ENCODE measurements at places on chromosomes 6 and 20.

GRCh38 chr6:72675396-72675795 lies 53.5 kb downstream of the KCNQ5 start:
- DNase-seq = no peak

GRCh38 chr6:40722091-40722490 lies 134.9 kb upstream of the LRFN2 start:
- DNase-seq = no peak

DNA sequence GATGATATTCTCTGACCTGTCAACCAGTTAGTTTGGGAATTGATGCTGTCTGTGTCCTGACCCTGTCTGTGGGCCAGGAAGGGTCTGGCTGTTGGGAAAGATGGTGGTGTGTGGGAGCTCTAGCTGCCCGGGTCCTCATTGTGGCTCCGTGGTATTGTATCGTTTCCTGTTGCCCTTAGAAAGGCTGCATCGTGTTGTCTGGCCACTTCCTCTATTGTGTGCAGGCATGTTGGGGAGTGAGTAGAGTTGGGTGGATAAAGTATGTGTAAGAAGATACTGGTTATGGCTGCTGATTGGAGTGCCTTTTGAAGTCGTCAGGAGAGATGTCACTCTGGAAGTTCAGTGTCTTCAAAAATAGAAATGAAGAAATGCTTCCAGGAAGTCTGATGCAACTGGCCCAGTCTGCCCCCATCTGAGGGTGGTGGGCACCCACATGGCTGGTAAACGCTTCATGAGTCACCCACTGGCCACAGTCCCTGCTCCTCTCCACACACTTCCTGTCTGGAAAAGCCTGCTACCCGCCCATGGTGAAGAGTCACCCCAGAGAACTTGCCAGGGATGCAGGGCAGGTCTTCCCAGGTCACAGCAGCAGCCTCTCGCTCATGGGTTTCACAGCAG lies 27.9 kb downstream of the PPARD start:
- DNase-seq = peak; percentile 47

- DNase-seq = peak; percentile 89
Measured at GRCh38 chr6:41545703-41546474, at the start of gene FOXP4. Gene FOXP4 (plus strand): TSS chr6:41546381. CDS start chr6:41565761, 19,380 bp downstream.

DNA sequence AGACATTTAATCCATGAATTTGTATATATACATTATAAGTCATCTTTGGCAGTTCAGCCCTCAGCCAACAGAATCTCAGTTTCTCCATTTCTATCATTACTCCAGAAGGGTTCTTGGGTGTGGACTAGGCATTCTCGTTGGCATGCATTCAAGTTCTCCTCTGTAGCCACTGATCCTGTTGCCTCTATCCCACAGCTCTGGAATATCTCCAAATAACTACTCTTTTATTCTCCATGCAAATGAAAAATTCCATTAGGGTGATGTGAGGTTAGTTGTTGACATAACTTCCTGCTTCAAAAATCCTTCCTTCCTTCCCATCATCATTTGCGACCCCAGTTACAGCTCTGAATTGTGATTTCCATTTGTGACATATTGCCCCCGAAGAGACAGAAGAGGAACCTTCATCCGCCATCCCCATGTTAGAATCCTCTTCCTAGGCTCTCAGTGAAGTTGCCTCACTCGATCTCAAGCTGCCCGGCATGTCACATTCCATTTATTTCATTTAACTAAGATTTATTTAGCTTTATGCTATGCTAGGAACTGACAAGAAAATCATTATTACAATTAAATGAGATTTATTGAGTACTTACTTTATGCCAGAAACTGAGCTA lies 93.7 kb upstream of the EDN1 start:
- no peak for DNase-seq

GRCh38 chr6:313917-314316 lies 21.6 kb downstream of the DUSP22 start:
- DNase-seq = no peak

- DNase-seq = no peak
Measured at GRCh38 chr20:51487565-51488268, 54.8 kb downstream of the NFATC2 start.

DNA sequence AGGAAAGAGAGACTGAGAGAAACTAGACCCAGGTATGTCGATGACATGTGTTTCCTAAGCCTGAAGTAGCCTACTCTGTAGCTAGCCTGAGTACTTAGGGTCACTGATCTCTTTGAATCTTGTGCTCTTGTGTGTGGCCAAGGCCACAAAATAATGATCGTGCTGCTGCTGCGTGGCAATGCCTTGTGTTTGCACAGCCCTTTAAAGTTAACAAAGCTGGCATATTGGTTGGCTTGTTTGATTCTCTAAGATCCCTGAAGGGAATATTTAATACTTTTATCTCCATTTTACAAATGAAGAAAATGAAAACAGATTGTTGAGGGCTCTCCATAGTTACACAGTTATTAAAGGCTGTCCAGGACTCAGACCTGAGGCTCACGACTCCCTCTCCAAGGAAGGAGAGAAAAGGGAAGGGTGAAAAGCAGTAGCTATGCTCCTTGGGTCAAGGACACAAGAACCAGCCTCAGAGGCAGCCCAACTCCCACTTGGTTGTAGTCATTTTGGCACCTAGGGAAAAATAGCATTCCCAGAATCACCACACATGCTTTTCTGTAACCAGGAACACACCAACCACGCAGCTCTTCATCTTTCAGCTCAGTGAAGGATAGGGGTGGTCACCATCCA lies 130.7 kb downstream of the LRFN2 start:
- no peak for DNase-seq

- no peak for DNase-seq
Measured at GRCh38 chr6:168678077-168678476, 237.1 kb downstream of the SMOC2 start.

DNA sequence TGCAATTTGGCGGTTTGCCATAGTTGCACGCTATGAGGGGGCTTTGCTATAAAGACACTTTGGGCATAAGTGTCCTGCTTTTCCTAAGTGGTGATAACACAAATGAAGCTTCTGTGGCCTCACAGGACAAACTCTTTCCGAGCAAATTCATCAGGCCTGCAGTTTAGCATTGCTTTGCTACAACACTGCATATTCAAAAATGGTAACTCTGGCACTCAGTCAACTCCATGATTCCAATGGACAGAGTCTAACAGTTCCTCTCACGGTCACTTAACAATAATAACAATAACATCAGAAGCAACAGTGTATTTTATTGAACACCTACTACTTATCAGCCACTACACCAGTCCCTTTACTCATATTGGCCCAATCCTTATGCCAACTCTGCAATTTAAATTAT lies 222.5 kb downstream of the FRK start:
- no peak for DNase-seq

DNA sequence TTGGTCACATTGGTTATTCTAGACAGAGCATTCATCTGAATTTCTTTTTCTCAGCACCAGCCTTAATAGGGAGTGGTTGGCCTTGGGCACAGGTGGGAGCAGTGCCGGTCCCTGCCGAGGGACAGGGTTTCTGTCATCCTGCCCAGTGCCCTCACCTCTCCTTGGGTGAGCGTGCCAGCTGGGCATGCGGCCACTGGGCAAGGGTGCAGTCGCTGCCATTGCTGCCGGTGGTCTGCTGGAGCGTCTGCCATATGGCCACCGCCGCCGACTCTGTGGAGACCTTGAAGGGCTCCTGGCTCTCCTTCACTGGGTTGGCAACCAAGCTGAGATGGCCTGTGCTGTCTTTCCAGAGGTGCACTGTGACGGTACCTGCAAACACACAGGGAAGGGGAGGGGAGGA lies 16.4 kb upstream of the UQCC2 start:
- DNase-seq = no peak

DNA sequence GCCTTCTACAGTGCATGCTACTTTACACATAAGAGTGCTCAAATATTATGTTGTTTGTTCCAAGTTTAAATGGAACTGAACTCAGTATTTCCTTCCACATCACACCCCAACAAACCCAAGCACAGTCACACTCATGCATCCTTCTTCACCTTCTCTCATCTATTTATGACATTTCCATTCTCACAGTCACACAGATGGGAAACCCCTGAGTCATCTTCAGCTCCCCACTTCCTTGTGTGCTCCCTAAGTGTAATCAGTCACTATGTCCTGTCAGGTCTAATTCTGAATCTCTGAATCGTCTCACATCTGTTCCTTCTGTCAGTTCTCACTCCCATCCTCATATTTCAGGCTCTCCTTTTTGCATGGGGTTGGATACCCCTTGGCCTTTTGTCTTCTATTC lies 96.0 kb downstream of the RIMS1 start:
- DNase-seq = no peak

DNA sequence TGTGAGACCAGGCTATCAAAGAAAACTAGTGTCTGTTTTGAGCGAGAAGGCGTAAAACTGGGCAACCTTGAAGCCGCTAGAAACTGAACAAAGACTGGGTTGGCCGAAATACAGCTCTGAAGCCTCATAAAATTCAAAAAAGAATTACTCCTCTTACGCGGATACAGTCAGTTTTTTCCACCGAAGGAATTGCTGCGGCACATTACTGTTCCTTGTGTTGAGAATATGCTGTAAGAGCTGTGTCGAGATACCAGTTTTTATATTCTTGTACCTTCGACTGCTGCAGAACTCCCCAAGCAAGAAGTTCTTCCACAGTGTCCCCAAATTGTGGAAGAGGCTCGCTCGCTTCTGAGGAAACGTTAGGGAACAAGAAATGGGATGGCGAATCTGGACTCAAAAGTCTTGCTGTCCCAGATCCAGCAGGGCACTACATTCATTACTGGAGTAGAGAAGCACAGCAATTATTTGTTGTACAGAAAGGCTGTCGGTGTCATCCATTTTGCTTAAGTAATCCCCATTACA lies 523 bp upstream of the COX7A2 start:
- no peak for DNase-seq

- DNase-seq = no peak
Measured at GRCh38 chr6:138622967-138623366, 123.7 kb upstream of the NHSL1 start.

DNA sequence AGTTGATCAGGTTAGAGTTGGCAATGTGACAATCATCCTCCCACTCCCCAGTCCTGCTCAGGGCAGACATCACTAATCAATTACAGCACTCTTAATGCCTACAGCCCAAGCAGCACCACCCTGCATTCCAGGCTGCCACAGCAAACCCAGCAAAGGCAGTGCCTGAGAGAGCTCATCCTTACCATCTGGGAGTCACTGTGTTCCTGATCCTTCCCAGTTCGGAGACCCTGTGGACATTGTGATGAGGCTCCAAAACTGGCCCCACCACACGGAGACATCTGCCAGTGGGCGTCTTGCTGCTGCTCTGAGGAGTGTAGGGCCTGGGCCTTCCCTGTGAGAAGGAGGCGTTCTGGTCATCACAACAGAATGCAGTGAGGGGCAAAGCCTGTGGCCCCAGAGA lies 216.5 kb upstream of the CST7 start:
- no peak for DNase-seq

GRCh38 chr6:37531026-37531425 lies 31.3 kb upstream of the CCDC167 start:
- DNase-seq = no peak

- no peak for DNase-seq
Measured at GRCh38 chr20:37552415-37552814, 24.7 kb upstream of the BLCAP start.
